GM23248 (cell line): ENCODE measurements at places on chromosomes 3 and 15. TPM values are rescaled to one million over a fixed set of nuclear protein-coding genes. Genes with fewer than 3 reads are reported as not detected.

The DNASE1L3 gene
- total RNA-seq, result not detected in 2 replicates

- peaks cover 16% of the 10 kb centered on the region; the same call in 1 of the 2 replicates for H3K4me1 ChIP-seq
- no peaks in the 10 kb centered on the region for H3K36me3 ChIP-seq
- peak; percentile 35 for DNase-seq
- H3K27me3 ChIP-seq, result no peaks in the 10 kb centered on the region
- no peak overlapping the region for H3K27ac ChIP-seq
Measured at GRCh38 chr3:132198516-132198915, 118.7 kb upstream of the ACP3 start.

GRCh38 chr3:13258280-13258679 is 161.8 kb downstream of the NUP210 start:
- H3K4me1 ChIP-seq, result no peaks in the 10 kb centered on the region
- no peak overlapping the region for H3K27ac ChIP-seq
- H3K4me3 ChIP-seq, result no peak overlapping the region
- peaks cover 15% of the 10 kb centered on the region; the same call in 1 of the 2 replicates for H3K27me3 ChIP-seq
- no peak for DNase-seq

- H3K4me1 ChIP-seq, result peaks cover 16% of the 10 kb centered on the region
- H3K36me3 ChIP-seq, result peaks cover 17% of the 10 kb centered on the region; the same call in 1 of the 2 replicates
- H3K4me3 ChIP-seq, result peak overlapping the region; percentile 99
- DNase-seq, result peak; percentile 64
Measured at GRCh38 chr3:131503320-131503635, 507 bp upstream of the MRPL3 start.

GRCh38 chr15:100708916-100709315 is 106.5 kb downstream of the ASB7 start:
- H3K27ac ChIP-seq, result no peak overlapping the region
- H3K36me3 ChIP-seq, result no peaks in the 10 kb centered on the region
- peaks cover 31% of the 10 kb centered on the region for H3K4me1 ChIP-seq

The CAND2 gene
- total RNA-seq, result 0.38 and 0.43 TPM in 2 replicates

GRCh38 chr3:197408177-197408957 is 110.0 kb upstream of the DLG1 start:
- no peaks in the 10 kb centered on the region for H3K36me3 ChIP-seq
- no peaks in the 10 kb centered on the region for H3K4me1 ChIP-seq
- H3K27ac ChIP-seq, result no peak overlapping the region
- H3K27me3 ChIP-seq, result peaks cover 16% of the 10 kb centered on the region

The WDR76 gene
- 9.0 and 11.3 TPM in 2 replicates for total RNA-seq

The ADAMTSL3 gene
- total RNA-seq, result not detected in 2 replicates

The MAP3K13 gene
- total RNA-seq, result 14.8 and 16.7 TPM in 2 replicates

GRCh38 chr15:39473298-39473947 is 107.5 kb upstream of the THBS1 start:
- DNase-seq, result no peak
- H3K27ac ChIP-seq, result peak overlapping the region; percentile 93
- H3K27me3 ChIP-seq, result no peaks in the 10 kb centered on the region
- no peak overlapping the region; the same call in 1 of the 2 replicates for H3K4me3 ChIP-seq
- no peaks in the 10 kb centered on the region for H3K36me3 ChIP-seq
- H3K4me1 ChIP-seq, result peaks cover 33% of the 10 kb centered on the region

The VEPH1 gene
- 34.0 and 44.0 TPM in 2 replicates for total RNA-seq

The ITIH1 gene
- total RNA-seq, result not detected in 2 replicates

GRCh38 chr3:123028233-123028828 is 768 bp upstream of the SEMA5B start:
- peak; percentile 84 for DNase-seq
- H3K27ac ChIP-seq, result no peak overlapping the region
- peak overlapping the region; percentile 65 for H3K4me3 ChIP-seq
- H3K27me3 ChIP-seq, result peaks cover 85% of the 10 kb centered on the region
- H3K36me3 ChIP-seq, result no peaks in the 10 kb centered on the region

DNA sequence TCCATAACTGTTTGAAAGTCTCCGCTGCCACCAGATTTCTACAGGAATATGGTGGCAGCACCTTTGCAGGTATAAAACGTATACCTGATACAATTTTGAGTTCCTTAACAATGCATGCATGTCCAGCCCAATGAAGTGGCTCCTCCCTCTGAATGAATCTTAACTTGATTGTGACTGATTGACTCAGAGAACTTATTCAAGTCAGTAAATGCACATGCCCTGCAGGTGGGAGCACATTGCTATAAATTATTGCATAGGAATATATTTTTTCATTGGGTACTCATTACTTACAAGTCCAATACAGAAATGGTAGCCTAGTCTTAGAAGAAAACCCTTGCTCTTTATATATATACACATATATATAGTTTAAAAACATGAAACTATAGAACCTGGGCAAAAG is 259.3 kb downstream of the BBX start:
- H3K4me3 ChIP-seq, result no peak overlapping the region
- DNase-seq, result no peak
- H3K4me1 ChIP-seq, result peaks cover 10% of the 10 kb centered on the region; the same call in 1 of the 2 replicates
- H3K27ac ChIP-seq, result no peak overlapping the region

The TEX55 gene
- total RNA-seq, result not detected in 2 replicates

GRCh38 chr3:11717768-11718636 is 74.3 kb upstream of the VGLL4 start:
- H3K27me3 ChIP-seq, result no peaks in the 10 kb centered on the region
- peak overlapping the region; percentile 82 for H3K4me3 ChIP-seq
- peak; percentile 69 for DNase-seq

DNA sequence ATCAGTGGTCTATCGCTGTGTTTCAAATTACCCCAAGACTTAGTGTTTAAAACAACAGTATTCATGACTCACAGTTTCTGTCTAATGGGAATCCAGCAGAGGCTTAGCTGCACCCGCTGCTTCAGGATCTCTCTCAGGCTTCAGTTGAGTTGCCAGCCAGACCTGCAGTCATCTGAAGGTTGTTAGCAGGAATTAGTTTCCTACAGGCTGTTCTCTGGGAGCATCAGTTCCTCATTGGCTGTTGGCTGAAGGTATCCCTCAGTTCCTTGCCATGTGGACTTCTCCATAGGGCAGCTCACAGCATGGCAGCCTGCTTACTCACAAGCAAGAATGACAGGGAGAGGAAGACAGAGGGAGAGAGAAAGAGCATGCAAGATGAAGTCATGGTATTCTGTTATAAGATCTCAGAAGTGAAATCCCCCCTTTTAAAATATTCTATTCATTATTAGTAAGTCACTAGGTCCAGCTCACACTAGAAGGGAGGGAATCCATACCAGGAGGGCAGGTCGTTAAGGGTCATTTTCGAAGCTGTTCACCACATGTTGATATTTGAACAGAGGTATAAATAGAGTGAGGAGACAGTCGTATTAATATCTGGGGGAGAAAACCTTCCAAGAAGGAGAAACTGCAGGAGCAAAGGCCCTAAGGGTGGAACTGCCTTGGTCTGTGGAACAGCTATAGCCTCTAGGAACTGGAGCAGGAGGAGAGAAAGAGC is 473.9 kb upstream of the PPP2R3A start:
- DNase-seq, result no peak
- H3K4me3 ChIP-seq, result no peak overlapping the region
- no peak overlapping the region for H3K27ac ChIP-seq
- H3K27me3 ChIP-seq, result no peaks in the 10 kb centered on the region; the same call in 1 of the 2 replicates
- H3K36me3 ChIP-seq, result no peaks in the 10 kb centered on the region

DNA sequence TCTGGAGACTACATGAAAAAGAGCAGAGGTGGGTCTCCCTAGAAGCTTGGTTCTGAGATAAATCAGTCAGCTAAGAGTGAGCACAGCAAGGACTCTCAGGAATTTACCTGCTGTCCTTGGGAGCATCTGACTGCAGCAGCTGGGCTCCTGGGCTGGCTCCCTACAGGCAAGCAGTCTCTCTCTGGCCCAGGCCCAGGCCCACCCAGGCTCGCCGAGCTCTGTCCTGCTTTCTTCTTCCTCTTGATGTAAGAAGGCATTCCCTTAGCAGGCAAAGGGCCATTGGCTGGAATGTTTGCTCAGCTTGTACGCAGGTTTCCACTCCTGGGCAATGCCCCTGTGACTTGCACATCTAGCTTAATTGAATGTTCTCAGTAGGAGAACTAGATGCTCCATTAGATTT is 4.3 kb upstream of the RBP2 start:
- H3K36me3 ChIP-seq, result no peaks in the 10 kb centered on the region
- DNase-seq, result no peak
- H3K4me1 ChIP-seq, result no peaks in the 10 kb centered on the region
- H3K27me3 ChIP-seq, result no peaks in the 10 kb centered on the region

GRCh38 chr3:106403371-106404145 is 534.7 kb upstream of the CBLB start:
- peaks cover 11% of the 10 kb centered on the region; the same call in 1 of the 2 replicates for H3K4me1 ChIP-seq
- DNase-seq, result no peak
- no peak overlapping the region for H3K4me3 ChIP-seq
- no peaks in the 10 kb centered on the region for H3K27me3 ChIP-seq

DNA sequence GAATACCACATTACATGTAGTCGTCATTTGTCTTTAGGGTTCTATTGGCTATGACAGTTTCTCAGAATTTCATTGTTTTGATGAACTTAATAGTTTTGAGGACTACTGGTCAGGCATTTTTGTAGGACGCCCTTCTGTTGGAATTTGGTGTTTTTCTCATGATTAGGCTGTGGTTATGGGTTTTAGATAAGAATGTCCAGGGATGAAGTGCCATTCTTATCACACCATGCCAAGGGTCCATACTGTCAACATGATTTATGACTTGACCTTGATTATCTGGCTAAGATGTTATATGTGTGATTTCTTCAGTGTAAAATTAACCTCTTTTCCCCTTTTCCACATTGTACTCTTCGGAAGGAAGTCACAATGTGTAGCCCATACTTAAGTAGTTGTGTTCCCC is 135.3 kb downstream of the DIPK2A start:
- DNase-seq, result no peak
- H3K4me3 ChIP-seq, result no peak overlapping the region
- H3K27ac ChIP-seq, result no peak overlapping the region
- H3K27me3 ChIP-seq, result no peaks in the 10 kb centered on the region

DNA sequence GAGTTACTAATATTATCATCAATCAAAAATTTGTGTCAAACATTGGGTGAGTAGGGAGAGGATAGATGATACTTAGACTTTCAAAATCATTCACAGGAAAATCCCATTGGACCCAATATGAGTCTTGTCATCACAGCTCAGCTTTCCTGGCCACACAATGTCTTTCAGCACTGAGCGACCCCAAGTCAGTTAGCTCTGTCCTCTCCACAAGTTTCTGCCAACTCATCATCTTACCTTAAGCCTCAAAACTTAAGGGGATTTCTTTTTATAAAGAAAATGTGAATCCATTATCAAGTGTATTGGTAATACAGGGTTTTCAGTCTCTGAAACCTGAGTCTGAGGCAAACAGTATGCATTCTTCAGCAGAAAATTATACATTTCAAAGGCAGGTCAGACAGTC is 55.8 kb downstream of the SUMF1 start:
- no peak overlapping the region for H3K4me3 ChIP-seq
- no peaks in the 10 kb centered on the region for H3K27me3 ChIP-seq
- no peak overlapping the region for H3K27ac ChIP-seq
- H3K4me1 ChIP-seq, result peaks cover 17% of the 10 kb centered on the region; the same call in 1 of the 2 replicates
- H3K36me3 ChIP-seq, result no peaks in the 10 kb centered on the region
- no peak for DNase-seq

DNA sequence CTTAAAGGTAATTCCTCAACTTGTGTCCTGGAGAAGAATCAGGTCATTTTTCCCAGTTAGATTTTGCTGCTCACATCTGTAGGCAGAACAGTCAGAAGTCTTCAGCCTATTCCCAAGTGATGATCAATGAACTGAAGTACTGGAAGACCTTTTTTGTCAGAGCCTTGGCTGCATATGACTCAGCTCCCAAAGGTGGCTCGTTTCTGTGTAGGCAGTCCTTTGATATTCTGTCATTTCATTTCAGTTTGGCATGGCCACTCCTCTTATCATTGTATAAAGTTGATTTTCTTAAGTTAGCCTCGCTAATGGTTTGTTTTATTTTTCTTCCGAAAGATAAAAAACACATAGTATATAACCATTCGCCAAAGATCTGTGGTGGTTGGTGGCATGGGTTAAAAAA is 90.7 kb downstream of the KLHL25 start:
- peaks cover 52% of the 10 kb centered on the region for H3K4me1 ChIP-seq
- peak overlapping the region; percentile 4; the same call in 1 of the 2 replicates for H3K4me3 ChIP-seq
- no peaks in the 10 kb centered on the region for H3K27me3 ChIP-seq
- peak; percentile 67 for DNase-seq

GRCh38 chr3:43247561-43248184 is 38.7 kb upstream of the SNRK start:
- H3K27ac ChIP-seq, result no peak overlapping the region
- no peak overlapping the region for H3K4me3 ChIP-seq
- no peaks in the 10 kb centered on the region for H3K36me3 ChIP-seq
- DNase-seq, result no peak

GRCh38 chr15:92153620-92154019 is 240.1 kb upstream of the ST8SIA2 start:
- no peak overlapping the region for H3K27ac ChIP-seq
- no peaks in the 10 kb centered on the region for H3K36me3 ChIP-seq
- H3K4me3 ChIP-seq, result no peak overlapping the region
- DNase-seq, result no peak
- peaks cover 10% of the 10 kb centered on the region for H3K4me1 ChIP-seq

The CYP8B1 gene
- not detected in 2 replicates for total RNA-seq

DNA sequence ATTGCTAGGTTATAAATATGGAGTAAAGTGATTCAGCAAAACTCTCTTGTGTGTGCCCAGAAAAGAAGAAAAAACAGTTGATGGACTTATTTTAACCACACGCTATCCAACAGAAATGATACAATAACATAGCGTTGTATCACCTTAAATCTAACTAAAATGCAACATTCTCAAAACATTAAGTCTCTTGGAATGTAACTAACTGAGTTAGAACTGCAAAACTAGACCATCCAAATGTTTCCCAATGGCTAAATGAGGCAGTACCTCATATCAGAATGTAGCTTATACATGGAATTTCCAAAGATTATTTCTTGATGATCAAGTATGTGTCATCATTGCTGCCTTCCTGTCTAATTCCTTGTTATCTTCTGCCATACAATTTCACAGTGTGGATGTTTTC is 187.9 kb downstream of the CNTN3 start:
- no peaks in the 10 kb centered on the region for H3K27me3 ChIP-seq
- peaks cover 33% of the 10 kb centered on the region for H3K4me1 ChIP-seq
- peak overlapping the region; percentile 99 for H3K27ac ChIP-seq

- no peaks in the 10 kb centered on the region for H3K4me1 ChIP-seq
- no peak for DNase-seq
- no peak overlapping the region for H3K4me3 ChIP-seq
- H3K27ac ChIP-seq, result no peak overlapping the region
Measured at GRCh38 chr3:170953736-170954135, 45.3 kb upstream of the EIF5A2 start.

The C2CD4B gene
- total RNA-seq, result not detected in 2 replicates

- no peaks in the 10 kb centered on the region for H3K4me1 ChIP-seq
- DNase-seq, result no peak
- no peaks in the 10 kb centered on the region for H3K36me3 ChIP-seq
Measured at GRCh38 chr3:6421666-6422445, 439.1 kb upstream of the GRM7 start.

DNA sequence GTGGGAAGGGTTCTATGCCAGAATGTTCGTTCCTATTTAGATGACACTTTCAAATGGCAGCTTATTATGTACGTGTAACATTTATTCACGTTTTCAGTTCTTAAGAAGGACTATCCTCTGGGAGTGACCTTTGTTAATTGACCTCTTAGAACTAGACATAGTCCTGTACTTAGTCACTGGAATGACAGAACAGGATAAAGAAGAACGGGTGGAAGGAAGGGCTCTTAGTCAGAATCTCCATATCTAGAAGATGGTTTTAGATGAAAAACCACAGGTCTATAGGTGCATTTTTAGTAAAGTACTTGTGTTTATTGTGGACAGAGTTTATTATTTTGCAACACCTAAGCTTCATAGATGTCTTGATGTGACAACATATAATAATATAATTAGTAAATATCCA is 6.5 kb downstream of the METTL6 start:
- peak; percentile 64 for DNase-seq
- H3K4me3 ChIP-seq, result no peak overlapping the region
- H3K27ac ChIP-seq, result no peak overlapping the region
- peaks cover 9% of the 10 kb centered on the region; the same call in 1 of the 2 replicates for H3K4me1 ChIP-seq
- H3K36me3 ChIP-seq, result peaks cover 26% of the 10 kb centered on the region; the same call in 1 of the 2 replicates
